ENCODE measurements at places on chromosomes 5 and 9.

GRCh38 chr9:38651400-38652042, 31.1 kb upstream of the ANKRD18A start:
- DNase-seq = no peak

DNA sequence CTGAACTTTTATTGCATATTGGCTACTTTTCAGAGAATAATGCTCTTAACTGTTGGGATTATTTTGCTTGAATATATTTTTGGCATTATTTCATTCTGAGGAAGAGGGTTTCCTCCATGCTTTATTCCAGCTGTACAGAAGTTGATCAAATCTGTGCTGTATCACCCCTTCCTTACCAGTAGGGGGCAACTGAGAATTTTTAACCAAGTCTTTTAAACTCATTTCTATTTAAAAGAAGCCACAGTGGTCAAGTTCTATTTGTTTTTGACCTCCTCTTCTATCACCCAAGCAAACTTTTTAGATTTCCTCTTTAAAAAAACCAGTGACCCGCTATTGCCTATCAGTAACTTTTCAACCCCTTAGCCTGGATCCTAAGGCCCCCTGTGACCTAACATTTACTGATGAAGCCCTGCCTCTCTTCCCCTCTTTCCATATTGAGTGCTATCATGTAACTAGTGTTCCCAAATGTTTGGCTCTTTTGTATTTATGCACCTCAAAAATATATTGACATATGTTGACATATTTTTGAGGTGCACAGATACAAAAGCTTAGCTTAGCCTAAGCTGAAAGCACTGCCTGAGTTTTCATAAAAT, 80.6 kb downstream of the FBXO4 start:
- DNase-seq = no peak

- DNase-seq = no peak
These were observed 405.0 kb downstream of the ENC1 start for GRCh38 chr5:74235552-74235951.

- no peak for DNase-seq
These were observed 2.2 kb downstream of the SLC26A2 start for GRCh38 chr5:149962601-149963300.

- DNase-seq = no peak
These were observed 13.9 kb upstream of the ENHO start for GRCh38 chr9:34536685-34537084.

DNA sequence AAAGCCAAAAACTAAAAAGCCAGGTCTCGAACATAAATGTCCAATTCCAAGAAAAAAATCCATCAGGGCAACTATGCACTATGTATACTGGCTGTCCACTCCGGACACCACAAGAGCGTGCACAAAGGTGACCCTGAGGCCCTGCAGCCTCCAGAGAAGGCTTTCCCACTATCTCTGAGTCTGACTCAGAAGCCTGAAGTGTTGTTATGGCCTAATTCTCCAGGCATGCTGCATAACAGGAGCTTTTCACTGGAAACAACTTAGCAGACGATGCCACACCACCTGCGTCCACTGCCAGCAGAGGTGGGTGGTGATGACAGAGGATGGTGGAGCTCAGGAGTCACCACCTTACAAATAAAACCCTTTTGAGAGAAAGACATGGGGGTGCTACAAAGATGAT, 63.7 kb downstream of the HABP4 start:
- DNase-seq = no peak

DNA sequence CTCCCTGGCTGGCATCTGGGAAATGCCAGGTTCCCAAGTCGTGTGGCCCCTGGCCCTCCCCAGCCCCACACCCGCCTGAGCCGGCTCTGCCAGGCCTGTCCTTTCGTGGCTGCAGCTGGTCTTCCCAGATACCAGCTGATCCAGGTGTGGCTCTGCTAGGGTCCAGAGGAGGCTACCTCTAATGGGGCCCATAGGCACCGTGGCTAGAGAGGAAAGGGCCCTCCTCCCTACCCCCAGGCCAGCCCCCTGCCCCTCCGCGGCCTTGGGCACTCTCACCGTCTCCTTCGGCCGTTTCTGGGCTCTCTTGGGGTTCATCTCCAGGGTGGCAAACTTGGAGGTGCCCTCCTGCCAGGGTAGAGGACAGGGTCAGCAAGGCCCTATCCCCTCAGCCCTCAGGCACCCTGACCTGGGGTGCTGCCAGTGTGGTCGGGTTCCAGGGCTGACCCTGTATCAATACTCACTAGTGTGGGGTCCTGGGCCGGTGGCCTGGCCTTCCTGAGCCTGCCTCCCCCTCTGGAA, 17.0 kb downstream of the RALGDS start:
- no peak for DNase-seq

DNA sequence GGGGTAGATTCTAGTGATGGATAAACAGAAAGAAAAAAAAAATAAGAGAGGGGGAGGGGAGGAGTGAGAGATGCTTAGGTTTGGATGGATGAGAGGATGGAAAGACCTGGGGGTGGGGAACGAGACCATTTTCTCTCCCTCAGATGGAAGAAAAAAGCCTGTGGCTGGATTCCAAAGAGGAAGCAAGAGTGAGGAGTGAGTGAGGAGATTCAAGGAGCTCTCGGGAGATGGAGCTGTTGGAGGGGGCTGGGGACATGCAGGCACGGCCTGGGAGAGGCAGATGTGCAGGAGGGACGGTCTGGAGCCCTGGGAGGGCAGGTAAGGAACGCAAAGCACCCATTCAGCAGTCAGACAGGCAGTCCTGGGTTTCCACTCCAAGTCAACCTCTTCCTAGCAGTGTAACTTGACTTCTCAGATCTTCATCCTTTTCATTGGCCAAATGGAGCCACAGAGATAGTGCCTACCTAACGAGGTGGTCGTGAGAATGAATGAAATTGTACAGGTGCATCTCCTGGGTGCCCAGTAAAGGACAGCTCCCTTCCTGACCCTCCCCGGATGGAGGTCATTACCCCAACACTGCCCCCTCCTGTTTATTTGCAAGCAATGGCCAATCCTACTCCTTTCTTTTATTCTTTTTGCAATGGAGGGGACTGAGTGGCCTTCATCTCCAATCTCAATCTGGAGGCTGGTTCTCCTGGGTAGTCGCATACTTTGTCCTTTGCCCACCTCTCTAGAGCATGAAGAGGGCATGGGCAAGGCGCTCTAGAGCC, 52.2 kb downstream of the PCDH1 start:
- DNase-seq = no peak

GRCh38 chr5:10421896-10422691, 19.6 kb upstream of the ROPN1L start:
- DNase-seq = no peak

- no peak for DNase-seq
These were observed 925.3 kb upstream of the CDH10 start for GRCh38 chr5:25570067-25570583.

GRCh38 chr9:94956731-94957130, 230.2 kb downstream of the AOPEP start:
- DNase-seq = no peak

DNA sequence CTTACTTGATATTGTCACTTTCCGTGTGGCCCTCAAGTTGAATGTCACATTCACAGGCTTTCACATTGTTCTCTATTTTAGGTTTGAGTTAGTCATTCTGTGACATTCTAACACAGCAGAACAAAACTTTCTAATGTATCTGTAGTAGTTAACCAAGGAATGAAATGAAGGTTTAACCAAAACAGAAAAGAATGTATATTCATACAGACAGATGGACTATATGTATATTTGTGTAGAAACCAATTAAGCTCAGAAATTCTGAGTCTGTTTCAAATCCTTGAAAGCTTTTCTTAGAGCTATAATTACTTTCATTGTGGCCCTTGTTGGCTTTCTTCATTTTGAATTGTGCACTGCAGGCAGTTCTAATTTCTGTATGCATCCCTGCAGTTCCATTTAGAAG, 654.7 kb downstream of the LRRC70 start:
- DNase-seq = no peak

DNA sequence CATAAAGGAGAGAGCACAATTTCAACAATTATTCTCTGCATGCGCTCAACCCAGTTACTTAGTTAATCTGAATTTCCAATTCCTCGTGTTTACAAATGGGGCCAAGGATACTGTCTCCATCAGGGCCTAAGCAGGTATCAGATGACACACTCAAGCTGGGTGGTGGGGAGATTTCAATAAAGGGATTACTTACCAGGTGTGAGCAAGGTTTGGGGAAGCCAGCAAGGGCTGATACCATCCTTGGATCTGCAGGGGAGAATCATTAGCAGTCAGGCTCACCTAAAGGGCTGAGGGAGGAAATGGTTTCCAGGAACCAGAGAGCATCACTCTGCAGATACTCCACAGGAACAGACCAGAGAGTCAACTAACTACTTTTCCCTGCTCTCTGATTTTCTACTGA, 487.1 kb downstream of the NTRK2 start:
- no peak for DNase-seq

GRCh38 chr9:90637626-90638025, 5.0 kb downstream of the DIRAS2 start:
- DNase-seq = no peak

DNA sequence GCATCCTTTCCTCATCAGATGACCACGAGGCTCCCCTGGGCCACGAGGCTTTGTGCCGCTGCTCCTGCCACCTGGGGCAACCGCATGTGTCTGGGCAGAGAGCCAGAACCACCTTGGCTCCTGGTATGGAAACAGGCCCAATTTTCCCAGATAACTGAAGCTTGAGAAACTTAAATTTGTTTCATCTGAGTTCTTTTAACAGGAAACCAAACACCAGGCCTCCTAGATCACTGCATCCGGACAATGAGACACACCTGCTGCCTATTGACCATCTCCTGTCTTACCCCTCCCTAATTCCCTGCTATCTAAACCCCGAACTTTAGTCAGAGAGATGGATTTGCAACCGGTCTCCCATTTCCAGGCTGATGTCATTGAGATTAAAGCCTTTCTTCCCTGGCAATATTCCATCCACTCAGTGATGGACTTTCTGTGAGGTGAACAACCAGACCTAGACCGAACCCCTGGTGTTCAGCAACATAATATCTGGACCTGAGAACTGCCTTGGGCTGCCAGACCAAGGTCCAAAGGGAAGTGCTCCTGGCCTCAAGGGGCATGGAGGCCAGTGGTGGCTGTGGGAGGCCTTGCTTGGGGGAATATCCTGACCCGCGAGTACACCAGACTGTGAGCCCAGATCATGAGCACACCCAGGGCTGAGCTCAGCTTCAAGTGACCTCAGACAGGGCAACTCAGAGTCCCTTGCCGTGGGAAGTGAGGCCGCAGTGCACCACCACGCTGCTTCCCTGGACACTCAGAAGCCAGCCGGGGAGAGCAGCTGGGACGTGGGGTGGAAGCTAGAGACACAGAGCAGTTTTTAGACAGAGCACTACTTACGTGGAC, 199.7 kb downstream of the HSPA4 start:
- DNase-seq = no peak

DNA sequence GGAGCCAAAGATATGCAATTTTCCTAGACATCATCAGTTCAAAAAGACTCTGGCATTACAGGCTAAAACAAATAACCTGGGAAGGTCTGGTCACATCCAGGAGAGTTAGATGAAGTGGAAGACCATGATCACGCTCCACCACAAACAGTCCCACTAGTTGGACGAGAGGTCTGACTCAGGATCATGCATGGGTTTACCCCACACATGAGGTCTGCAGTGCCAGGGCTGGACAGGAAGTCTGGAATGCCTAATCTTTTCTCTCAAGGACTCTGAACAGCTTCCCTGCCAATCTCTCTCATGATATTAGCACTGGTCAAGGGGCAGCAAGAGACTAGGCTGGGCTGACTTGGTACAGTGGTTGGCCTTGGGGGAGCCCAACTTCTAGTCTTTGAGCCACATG, 7.1 kb downstream of the PRUNE2 start:
- no peak for DNase-seq

DNA sequence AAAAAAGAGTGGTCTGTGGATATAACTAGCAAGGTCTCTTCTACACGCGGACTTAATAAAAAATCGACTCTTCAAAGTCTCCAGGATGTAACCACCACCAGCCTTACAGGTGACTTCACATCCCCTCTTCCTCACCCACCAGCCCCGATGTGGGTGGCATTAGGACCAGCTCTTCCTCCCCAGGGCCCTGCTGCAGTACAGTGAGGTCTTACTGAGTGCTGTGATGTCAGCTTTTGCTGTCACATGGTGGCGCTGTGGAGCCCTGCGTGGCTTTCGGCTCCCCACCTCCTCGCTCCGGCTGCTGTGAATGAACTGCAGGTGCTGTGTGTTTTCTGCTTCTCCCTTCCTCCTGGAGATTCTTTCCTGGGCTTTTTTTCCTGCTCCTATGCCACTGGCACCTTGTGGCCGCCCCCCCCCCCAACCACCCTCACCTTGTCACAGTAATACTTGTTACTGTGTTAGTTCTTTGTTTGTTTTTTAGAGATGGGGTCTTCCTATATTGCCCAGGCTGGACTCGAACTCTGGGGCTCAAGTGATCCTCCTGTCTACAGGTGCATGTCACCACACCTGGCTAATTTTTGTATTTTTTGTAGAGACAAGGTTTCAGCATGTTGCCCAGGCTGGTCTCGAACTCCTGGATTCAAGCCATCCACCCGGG, 15.8 kb upstream of the RAPGEF1 start:
- DNase-seq = no peak

- no peak for DNase-seq
These were observed 394.6 kb downstream of the ELAVL2 start for GRCh38 chr9:23431459-23431858.

- DNase-seq = no peak
These were observed 67.4 kb downstream of the NSUN2 start for GRCh38 chr5:6565492-6565891.

- no peak for DNase-seq
These were observed 194.8 kb downstream of the AUH start for GRCh38 chr9:91166796-91167366.
